T-cell (primary cell): ENCODE measurements at places on chromosomes 13 and 19.

- no peak for DNase-seq
Measured at GRCh38 chr13:40341096-40341471, 325.4 kb downstream of the FOXO1 start.

- no peak for DNase-seq
Measured at GRCh38 chr19:16088351-16089009, 12.2 kb downstream of the TPM4 start.

GRCh38 chr13:46612267-46612666, 59.3 kb downstream of the LRCH1 start:
- no peak for DNase-seq

- peak; percentile 76 for DNase-seq
Measured at GRCh38 chr19:16266586-16266942, 58.1 kb upstream of the KLF2 start.
